Activated T-cell treated with anti-CD3 and anti-CD28 coated beads, Interleukin-2, amount 50 U/mL, for 4 hours (primary cell): ENCODE measurements at places on chromosomes 11 and 22. TPM values are rescaled to one million over a fixed set of nuclear protein-coding genes. Genes with fewer than 3 reads are reported as not detected.
A peak's percentile ranks its signal among the peaks of the same experiment; 100 is the strongest.

DNA sequence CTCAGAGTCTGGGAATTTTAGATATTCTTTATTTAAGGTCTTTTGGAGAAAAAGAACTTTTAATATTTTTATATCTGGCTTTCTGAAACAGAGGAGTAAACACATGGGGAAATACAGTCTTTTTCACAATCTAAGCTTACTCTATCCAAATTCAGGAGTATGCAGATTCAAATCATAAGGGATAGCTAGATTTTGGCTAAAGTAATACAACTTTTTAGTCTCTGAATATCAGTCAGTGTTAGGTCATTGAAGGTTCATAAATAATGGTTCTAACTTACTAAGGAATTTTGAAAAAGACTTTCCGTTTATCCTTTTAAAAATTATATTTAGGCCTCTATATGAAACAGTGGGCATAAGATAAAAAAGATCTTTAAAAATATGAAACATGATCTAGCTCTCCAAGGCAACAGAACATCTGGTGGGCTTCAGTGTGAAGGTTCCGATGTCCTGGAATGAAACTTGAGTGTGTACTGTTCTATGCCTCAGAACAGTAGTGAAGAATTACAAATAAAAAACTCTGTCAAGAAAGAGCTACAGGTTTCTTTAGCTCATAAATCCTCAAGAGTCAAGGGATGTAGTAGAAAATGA lies 165.2 kb upstream of the PDGFD start:
- no peak for DNase-seq

- no peak for DNase-seq
Measured at GRCh38 chr11:40302669-40303068, 1156.8 kb downstream of the LRRC4C start.

DNA sequence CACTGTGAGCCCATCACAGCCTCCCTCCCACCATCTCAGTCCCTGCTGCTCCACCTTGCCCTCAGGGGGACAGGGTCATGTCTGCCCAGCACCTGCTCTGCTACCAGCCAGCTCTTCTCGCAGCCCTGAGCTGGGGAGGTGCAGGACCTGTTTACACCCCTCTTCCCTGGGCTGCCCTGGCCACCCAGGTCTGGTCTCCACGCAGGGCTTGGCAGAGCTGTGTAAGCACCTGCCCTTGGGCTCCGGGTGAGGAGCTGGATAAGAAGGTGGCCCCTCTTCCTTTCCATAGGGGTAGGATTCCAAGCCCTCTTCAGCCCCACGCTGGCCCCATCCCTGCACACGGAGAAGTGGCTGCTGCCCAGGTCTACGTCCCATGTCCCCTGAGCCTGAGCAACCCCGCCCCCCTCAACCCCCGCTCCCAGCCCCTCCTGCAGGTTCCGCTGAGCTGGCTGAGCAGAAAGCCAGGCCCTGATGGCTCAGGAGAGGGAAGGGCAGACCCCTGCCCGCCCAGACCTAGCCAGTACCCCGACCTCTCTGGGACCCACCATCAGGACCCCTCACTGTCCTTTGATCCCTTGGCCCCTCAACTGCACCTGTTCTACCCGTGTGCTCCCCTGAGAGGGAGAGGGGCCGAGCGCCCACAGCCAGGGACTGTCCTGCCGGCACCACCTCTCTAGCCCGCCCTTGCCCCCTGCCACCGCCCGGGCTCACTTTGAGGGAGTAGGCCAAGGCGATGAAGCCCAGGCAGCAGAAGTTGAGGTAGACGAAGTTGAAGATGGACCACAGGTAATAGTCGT lies 3.2 kb downstream of the IFITM10 start:
- DNase-seq, result no peak

- no peak for DNase-seq
Measured at GRCh38 chr22:27919942-27920755, 1.1 kb upstream of the PITPNB start.

- no peak for DNase-seq
Measured at GRCh38 chr11:646214-646613, 9.1 kb downstream of the DRD4 start.

The KRTAP5-9 gene
- not detected for total RNA-seq

The CD3D gene
- 451 TPM for total RNA-seq

The OR56A1 gene
- total RNA-seq, result not detected

The FOSL1 gene
- total RNA-seq, result 75.6 TPM

The C11orf86 gene
- total RNA-seq, result not detected

GRCh38 chr11:103959279-103959942 lies 77.0 kb upstream of the DDI1 start:
- DNase-seq, result no peak

The POU2AF2 gene
- total RNA-seq, result not detected

The THRSP gene
- not detected for total RNA-seq

- no peak for DNase-seq
Measured at GRCh38 chr11:118528511-118528910, 1.2 kb downstream of the TTC36 start.

DNA sequence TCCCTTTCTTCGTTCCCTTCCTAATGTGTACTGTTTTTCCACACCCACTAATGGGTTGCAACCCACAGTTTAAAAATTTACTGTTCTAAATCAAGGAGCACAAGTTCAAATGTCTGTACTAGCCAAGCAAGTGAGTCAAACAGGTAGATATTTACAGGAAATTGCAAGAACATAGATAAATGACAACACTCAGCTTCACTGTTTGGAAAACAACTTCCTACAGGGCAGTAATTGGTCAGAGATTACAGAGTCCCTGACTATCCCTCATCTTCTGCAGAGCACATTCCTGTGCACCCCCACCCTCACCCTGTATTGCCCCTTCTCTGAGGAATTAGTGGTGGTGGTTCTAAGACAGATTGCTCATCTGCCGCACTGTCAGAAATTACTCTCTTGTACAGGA lies 1.9 kb downstream of the SERPING1 start:
- DNase-seq, result no peak

The A4GALT gene
- total RNA-seq, result not detected

- DNase-seq, result no peak
Measured at GRCh38 chr11:59756845-59757244, 1.7 kb downstream of the STX3 start.

The OR51B2 gene
- not detected for total RNA-seq

The GAL3ST3 gene
- total RNA-seq, result not detected

GRCh38 chr11:75225794-75226193 lies 14.8 kb upstream of the TPBGL start:
- no peak for DNase-seq

DNA sequence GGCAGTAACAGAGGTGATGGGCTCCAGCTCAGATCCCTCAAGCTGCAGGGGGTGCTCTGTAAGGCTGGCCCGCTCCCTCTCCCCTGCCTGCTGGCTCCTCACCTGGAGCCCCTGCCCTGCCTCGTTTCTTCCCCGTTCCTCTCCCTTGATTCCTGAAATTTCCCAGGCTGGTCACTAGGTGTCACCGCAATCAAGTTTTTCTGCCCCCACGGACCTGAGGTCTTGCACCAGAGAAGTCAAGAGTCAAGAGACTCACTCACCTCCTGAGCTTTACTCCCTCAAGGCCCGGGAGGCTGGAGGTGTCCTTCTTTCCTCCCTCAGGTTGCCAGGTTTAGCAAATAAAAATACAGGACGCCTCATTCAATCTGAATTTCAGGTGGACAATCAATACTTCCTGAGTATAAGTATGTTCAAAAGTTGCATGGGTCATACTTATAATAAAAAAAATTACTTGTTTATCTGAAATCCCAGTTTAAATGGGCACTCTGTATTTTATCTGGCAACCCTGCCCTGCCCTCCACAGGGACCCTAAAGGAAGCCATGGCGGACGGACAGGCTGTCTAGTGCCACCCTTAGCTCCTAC lies 69.2 kb downstream of the SCUBE1 start:
- DNase-seq, result peak; percentile 17

GRCh38 chr11:102530558-102530957 lies at the start of gene MMP7:
TSS of gene MMP7 (minus strand) at chr11:102530747. CDS start at chr11:102530700, 47 bp downstream.
- no peak for DNase-seq

The OR8H3 gene
- not detected for total RNA-seq

DNA sequence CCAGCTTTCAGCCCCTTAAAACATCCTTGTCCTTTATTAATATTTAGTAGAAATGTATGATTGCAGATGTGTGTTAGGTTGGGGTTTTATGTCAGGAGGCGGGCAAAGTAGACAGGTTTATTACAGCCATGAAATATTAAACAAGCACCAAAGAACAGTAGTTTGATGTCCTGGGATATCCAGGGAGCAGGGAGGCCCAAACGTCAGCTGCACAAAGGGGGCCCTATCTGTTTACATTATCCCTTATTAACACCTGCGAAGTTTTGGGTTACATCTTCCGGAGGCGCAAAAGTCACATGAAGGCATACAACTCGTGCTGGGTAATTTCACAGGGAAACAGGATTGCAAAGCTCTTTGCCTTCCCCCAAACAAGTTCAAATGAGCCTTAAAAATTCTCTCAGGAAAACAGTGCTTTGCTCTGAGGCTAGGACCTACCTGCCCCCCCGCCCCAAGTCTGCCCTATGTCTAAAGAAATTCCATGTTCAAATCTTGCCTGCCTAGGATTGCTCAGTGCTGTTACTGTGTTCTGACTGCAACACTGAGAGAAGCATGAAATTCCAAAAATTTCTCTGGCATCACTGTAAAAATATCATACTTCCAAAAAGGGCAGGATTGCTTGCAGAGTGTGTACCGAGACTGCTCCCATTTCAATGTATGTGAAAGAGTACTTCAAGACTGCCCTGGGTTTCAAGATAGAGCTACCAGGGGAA lies 8.9 kb downstream of the MN1 start:
- DNase-seq, result no peak

The GGT5 gene
- total RNA-seq, result not detected

GRCh38 chr22:17370026-17370765 lies 936 bp downstream of the CECR2 start:
- no peak for DNase-seq

The TNNI2 gene
- total RNA-seq, result not detected

- DNase-seq, result no peak
Measured at GRCh38 chr11:76637491-76638269, 32.9 kb downstream of the LRRC32 start.

- no peak for DNase-seq
Measured at GRCh38 chr11:75184757-75185425, 34.0 kb downstream of the SLCO2B1 start.

GRCh38 chr22:29838599-29838956 lies 504 bp upstream of the ASCC2 start:
- no peak for DNase-seq

The LARGE2 gene
- 3.6 TPM for total RNA-seq

DNA sequence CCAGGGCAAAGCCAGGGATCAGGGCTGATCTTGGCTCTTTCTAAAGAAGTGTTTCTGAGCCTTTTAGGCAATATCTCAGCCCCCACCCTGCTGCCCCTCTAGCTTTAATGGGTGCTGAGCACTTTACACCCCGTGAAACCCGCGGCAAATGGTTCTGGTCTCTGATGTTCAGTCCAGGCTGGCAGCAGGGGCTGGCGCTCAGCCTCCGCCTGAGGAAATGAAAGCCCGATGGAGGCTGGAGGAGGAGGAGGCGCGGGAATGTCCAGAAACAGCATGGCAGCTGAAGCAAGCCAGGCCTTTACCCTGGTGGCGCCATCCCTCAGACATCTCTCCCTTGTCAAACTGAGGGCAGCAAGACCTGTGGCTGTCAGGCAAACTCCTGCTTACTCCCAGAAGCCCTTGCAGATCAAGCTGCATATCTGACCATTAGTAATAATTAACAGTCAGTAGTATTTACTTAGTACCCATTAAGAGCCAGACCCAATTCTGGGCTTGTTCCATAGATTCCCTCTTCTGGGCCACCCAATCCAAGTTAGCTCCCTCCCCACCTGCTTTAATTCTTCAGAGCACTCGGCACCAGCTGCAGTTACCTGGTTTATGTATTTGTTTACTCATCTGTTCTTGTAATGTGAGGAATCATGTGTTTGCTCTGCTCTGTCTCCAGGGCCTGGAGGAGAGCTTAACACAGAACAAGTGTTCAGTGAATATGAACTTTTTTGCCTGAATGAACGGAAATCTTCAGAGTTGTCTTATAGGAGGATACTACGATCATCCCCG lies 15.0 kb upstream of the ALX4 start:
- DNase-seq, result no peak

The TSKU gene
- 0.30 TPM for total RNA-seq

The OR4D11 gene
- total RNA-seq, result not detected

DNA sequence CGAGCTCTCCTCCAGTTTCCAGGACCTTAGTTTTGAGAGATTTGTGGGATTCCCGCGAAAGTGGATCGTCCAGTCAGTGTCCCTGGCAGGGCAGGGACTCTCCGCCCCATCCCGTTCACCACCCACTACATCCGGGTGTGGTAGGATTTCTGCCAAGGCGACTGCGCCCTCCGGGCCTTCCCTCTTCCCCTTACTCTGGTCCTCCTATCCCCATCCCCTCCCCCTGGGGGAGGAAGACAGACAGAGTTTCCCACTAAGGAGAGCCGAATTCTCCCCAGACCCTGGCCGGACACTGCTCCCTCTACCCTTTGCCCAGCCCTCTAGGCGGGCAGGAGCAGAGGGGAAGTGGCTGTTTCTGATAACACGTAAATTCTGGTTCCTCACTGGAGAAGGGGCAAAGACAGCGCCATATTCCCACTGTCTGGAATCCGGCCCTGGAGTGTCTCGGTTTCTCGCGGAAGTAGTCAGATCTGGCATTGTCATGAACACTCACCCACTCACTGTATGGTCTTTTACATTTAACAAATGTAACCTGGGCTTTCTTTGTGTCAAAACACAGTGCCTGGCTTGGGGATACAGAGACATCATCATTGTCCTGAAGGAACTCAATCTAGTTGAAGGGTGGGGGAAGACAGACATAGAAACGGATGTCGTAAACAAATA lies 1.1 kb upstream of the NECTIN1 start:
- no peak for DNase-seq

DNA sequence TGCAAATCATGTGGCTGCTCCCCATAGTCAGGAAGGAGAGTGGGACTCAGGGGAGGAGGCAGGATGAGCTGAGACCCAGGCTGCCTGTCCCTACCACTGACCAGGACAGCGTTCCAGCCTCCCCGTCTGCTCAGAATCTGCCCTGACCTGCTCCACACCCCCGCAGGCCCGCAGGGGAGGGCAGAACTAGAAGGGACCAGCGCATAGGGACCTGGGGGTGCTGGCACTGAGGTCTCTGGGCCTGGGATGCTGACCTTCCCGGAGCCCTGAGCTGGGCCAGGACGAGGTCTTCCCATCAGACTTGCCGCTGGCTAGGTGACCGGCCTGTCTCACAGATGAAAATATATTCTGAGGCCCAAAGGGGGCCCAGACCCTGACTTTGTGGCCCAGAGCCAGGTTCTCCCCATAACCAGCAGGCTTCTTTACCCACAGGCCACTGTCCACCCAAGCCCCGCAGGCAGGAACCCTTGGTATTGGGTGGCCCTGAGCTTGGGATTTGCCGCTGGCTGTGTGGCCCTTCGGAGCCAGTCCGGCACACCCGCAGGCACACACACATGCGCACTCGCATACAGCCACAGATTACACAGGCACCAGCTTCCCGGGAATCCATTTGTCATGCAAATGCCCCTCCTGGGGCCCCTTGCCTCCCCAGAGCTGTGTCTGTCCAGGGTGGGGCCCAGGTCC lies 13.8 kb upstream of the PIM3 start:
- DNase-seq, result no peak
